Iris pigment epithelial cell (primary cell): ENCODE measurements at places on chromosomes 5 and 9.
A peak's percentile ranks its signal among the peaks of the same experiment; 100 is the strongest.

DNA sequence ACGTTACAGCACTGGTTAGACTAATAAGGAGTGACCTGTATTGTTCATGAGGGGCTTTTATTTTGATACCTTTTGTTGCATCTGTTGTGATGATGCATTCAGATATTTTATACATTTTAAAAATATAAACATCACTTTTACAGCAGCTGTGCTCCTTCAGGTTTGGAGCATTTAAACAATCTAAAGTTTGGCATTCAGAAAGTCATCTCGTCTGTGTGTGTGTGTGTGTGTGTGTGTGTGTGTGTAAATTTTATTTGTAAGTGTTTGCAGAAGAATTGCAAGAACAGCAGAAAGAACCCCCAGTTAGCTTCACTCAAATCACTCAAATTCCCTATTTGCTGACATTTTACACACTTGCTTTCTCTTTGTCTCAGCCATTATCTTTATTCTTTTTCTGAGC, 87.4 kb downstream of the ERCC6L2 start:
- DNase-seq = no peak

DNA sequence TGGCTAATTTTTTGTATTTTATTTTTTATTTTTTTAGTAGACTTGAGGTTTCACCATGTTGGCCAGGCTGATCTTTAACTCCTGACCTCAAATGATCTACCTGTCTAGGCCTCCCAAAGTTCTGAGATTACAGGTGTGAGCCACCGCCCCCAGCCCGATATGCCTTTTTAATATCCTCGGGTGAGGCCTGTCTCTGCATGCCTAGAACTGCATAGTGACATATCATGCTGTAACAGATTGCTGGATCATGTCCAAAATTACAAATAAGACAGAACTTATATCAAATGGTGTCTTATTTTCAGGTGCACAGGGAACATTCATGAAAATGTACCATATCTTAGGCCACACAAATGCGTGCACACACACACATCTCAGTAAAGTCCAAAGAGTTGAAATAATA, 39.1 kb upstream of the PJA2 start:
- no peak for DNase-seq

DNA sequence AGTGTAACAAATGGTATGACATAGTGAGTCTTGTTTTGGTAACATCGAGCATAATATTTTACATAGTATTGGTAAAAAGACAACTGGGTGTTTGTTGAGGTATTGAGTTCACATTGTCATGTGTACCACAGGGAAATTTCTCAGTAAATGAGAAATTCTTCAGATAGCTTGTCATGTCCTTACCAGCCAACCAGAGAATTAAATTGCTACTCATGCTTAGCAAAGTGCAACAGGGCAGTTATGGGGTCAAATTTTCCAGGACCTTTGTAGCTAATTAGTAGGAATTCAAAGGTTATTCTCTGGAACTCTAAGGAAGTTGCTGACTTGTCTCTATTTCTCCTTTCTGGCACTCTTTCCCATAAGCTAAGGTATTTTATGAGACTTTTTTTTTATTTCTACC, 595.7 kb downstream of the EFNA5 start:
- no peak for DNase-seq

DNA sequence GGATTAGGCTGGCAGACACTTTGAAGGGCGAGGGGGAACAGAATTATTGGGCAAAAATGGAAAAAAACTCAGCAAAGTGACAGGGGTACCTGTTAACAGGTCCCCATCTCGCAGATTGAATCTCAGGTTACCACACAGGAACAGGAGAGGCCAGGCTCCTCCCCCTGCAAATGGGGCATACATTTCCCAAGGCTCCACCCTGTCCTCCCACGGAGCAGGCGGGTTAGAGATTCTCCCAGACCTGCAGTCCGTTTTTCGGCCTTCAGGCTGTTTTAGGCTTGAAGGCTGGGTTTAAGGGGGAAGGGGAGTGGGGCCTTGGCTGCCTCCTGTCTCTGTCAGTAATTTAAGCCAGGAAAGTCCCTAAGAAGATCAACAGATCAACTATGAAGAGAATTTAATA, 42.7 kb downstream of the LRRC70 start:
- no peak for DNase-seq

GRCh38 chr9:104872656-104873488, 55.1 kb downstream of the ABCA1 start:
- DNase-seq = peak; percentile 98

DNA sequence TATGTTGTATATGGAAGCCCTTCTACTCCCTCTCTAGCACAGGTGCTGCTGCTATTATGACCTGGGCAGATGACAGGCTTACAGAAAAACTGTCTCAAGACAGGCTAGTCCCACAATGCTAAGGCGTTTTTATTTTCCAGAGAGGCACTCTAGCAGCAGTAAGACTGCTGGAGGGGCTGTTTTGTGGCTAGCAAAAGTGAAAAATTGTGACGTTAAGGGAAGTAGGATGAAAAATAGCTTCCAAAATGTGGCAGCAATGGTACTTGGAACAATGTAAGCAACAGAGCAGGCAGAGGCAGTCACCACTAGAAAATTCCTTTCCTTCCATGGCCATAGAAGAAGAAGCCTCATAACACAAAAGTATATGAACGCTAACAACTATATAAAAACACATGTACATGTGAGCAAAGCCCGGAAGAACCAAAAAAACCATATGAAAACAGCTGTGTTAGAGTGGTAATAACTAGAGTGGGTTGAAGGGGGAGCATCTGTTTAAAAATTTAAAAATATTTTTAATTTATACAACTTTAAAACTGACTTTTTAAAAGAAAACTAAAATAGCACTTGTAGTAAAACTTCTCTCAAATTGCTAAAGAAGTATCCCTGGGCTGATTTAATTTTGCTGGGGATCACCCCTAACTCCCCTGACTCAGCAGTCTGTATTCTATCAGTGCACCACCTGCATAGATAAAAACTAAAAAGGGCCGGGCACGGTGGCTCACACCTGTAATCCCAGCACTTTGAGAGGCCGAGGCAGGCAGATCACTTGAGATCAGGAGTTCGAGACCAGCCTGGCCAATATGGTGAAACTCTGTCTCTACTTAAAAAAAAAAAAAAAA, 30.6 kb downstream of the CLINT1 start:
- no peak for DNase-seq

DNA sequence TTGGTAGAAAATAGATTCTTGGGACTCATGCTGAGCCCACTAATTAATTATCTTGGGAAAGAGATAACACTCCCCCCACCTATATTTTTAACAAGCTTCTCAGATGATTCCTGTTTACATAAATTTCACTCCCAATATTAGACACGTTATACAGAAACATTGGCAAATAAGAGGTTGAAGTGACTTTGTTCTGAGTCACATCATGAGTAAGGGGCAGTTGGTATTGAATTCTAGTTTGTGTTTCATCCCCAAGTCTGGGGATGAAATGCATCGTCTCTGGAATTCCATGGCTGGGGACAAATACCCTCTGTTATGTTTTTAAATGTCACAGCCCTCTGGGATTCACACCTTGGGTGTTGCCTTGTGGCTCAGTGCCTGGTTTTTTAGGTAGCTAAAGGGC, 41.0 kb downstream of the BASP1 start:
- DNase-seq = peak; percentile 58

- DNase-seq = no peak
These were observed 107.7 kb downstream of the MTRR start for GRCh38 chr5:7976411-7977190.

- DNase-seq = no peak
These were observed 41.2 kb downstream of the NSG2 start for GRCh38 chr5:174086751-174087150.

DNA sequence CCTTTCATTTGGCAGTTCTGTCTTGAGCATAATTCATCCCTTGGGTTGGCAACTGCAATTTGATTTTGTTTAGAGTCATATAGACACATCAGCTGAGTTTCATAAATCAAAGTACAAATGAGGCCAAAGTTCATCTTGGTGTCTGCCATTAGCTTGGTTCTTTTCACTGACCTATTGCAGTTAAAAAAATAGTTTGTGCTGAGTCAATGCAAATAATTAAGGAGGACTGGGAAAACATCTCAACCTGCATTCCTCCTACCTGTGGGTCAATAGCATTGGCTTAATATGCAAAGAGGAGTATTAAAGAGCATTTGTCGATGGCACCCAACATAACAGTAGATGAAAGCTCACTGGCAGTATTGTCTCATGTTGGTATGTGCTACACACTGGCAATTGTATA, 1.6 kb downstream of the PKD2L2 start:
- no peak for DNase-seq

DNA sequence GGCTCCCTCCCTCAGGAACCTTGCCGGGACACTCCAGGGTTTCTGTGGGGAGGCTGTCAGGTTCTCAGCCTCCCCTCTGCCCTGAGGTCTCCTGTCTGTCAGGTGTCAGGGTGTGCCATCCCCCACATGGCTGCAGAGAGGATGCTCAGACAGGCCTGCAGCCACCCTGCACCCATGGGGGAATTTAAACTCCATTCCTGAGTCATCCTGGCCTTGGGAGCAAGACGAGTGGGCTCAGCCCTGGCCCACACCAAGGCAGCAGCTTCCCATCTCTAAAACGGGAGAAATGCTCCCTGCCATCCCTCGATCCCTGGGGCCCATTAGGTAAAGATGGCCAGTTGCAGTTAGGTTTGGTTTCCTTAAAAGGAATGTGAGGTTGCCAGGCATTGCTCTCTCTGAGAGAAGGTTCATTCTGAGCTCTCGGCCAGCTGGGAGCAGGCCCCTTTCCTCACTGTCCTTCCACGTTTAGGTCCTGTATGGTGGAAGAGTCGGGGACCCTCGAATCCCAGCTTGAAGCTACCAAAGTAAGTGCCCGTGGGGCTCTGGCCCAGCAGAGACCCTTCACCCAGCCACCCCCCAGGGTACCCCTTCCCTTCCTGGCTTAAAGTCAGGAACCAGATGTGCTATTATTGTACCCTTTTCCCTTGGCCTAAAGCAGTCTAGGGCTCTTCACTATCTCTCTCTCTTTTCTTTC, 26.6 kb downstream of the DYNC2I2 start:
- DNase-seq = no peak

DNA sequence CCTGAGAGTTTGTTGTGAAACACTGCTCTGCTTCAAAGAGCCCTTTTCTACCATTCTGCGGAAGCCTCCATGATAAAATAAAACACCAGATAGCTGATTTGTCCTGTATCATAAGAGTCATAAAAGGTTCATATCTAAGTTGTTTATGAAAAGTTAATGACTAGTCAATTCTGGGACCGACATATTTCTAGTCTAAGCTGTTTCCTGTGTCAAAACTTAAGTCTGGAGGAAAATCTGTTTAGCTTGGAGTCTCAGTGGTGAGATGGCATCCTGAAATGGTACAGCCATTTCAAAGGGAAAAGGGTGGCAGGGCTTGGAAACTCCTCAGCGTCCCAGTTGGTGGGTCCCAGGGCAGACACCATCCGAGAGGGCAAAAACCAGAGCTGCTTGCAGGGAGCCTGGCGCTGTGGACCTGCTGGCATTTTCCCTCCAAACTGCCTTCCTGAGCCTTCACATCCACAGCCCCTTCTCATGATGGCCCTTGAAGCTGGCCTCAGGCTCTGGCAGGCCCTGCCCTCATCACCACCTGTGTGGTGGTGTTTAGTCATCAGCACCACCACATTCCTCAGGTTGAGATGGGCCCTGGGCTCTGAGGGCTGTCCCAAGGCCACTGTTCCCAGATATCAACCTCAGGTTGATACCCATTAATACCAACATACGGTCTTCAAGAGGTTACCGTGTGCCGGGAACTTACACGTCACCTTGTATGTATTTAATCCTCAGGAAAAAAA, 184.0 kb downstream of the HSPA4 start:
- peak; percentile 42 for DNase-seq

GRCh38 chr5:5531371-5531770, 108.9 kb downstream of the ICE1 start:
- no peak for DNase-seq
